Fibroblast of skin of abdomen (primary cell): ENCODE measurements at places on chromosomes 16 and 17.
A peak's percentile ranks its signal among the peaks of the same experiment; 100 is the strongest.

- DNase-seq = no peak
These were observed 52.2 kb upstream of the STH start for GRCh38 chr17:45946841-45947256.

- DNase-seq = no peak
These were observed 26.2 kb upstream of the ZNF652 start for GRCh38 chr17:49388290-49388640.

GRCh38 chr16:175011-175949 lies 1.2 kb upstream of the HBA1 start:
- no peak for DNase-seq

GRCh38 chr16:50644729-50645128 lies 36.4 kb downstream of the SNX20 start:
- peak; percentile 43 for DNase-seq
